ENCODE measurements at places on chromosomes 7 and 10. TPM values are rescaled to one million over a fixed set of nuclear protein-coding genes. Genes with fewer than 3 reads are reported as not detected.
A peak's percentile ranks its signal among the peaks of the same experiment; 100 is the strongest.

DNA sequence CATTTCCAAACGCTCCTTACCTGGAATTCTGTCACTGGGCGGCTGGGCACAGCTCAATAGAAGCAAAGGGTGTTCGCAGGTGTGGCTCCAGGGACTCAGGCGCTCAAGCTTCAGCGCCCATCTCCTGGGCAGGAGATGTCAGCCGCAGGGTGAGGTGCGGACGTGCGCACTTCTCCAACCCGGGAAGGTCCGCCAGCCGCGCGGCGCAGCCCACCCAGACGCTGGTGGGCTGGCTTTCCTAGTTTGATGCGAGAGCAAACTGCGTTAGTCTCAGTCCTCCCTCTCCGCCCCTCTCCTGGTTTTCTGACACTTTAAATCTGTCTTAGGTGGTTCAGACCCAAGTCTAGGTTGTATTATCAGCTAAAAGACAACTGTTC is 267 bp downstream of the CALCR start:
- H3K27me3 ChIP-seq, result peaks cover 81% of the 10 kb centered on the region
- no peaks in the 10 kb centered on the region for H3K36me3 ChIP-seq
- DNase-seq, result no peak
- no peaks in the 10 kb centered on the region for H3K4me1 ChIP-seq
- no peak overlapping the region for H3K27ac ChIP-seq
- H3K4me3 ChIP-seq, result no peak overlapping the region

GRCh38 chr10:112701211-112701877 is 248.7 kb upstream of the TCF7L2 start:
- H3K27ac ChIP-seq, result no peak overlapping the region
- no peaks in the 10 kb centered on the region for H3K4me1 ChIP-seq
- no peak overlapping the region for H3K4me3 ChIP-seq
- no peaks in the 10 kb centered on the region for H3K36me3 ChIP-seq

The NKX6-2 gene
- not detected for total RNA-seq

DNA sequence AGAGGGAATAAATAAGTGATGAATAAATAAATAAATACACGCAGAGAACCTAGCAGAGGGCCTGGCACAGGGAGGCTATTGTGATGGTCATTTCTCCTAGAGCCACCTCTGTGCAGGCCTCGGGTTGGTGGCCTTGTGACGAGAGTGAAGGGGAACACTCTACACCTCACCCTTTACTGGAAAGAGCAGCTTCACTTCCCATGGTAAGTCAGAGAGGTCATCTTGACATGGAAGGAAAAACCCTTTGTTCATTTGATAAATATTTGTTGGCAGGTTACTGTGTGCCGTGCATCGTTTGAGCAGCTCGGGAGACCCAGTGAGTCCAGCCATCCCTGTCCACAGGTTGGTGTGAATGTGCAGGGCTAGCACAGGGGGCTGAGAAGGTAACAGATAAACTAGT is 70.2 kb upstream of the PODXL start:
- H3K36me3 ChIP-seq, result no peaks in the 10 kb centered on the region
- no peaks in the 10 kb centered on the region for H3K27me3 ChIP-seq
- no peak for DNase-seq
- H3K27ac ChIP-seq, result peak overlapping the region; percentile 86
- no peak overlapping the region for H3K4me3 ChIP-seq

The C10orf53 gene
- total RNA-seq, result not detected

The EIF5AL1 gene
- total RNA-seq, result 0.75 TPM

DNA sequence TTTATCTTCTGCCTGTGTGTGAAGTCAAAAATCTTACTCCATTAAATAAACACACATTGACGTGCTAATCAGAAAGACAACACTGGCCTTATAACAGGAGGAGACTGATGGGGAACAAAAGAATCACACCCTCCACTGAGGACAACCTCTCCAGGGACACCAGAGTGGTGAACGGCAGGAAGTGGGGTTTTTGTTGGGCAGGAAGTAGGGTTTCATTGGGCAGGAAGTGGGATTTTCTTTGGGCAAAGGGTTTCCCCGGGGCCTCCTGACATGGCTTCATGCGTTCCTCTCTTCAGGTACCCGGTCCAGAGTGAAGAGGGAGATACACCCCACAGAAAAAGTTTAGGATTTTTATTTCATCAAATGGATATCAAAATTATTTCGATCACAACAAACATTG is 30.6 kb downstream of the ADARB2 start:
- no peaks in the 10 kb centered on the region for H3K27me3 ChIP-seq
- no peak for DNase-seq
- no peaks in the 10 kb centered on the region for H3K36me3 ChIP-seq
- H3K27ac ChIP-seq, result no peak overlapping the region
- H3K4me3 ChIP-seq, result no peak overlapping the region

DNA sequence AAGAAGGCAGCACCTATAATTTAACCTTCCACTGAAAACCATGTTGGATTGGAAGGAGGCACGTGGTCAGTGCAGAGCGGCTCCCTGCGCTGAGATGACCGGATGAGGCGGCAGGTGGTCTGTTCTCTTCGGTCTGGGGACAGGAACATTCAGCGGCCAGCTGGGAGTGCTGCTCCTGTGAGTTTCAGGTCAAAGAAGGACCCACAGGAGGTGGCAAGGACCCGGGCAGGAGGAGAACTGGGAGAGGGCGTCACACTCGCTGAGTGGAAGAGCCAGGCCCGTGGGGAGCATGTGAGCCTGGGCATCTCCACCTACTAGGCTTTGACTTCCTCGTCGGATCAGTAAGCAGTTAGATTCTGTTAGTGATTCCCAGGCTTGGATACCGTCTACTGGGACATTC is 113.4 kb upstream of the SHH start:
- no peaks in the 10 kb centered on the region for H3K27me3 ChIP-seq
- H3K4me3 ChIP-seq, result no peak overlapping the region
- H3K36me3 ChIP-seq, result no peaks in the 10 kb centered on the region
- no peak overlapping the region for H3K27ac ChIP-seq
- no peak for DNase-seq
- H3K4me1 ChIP-seq, result peaks cover 17% of the 10 kb centered on the region

GRCh38 chr7:10122551-10123100 is 851.0 kb upstream of the PHF14 start:
- H3K36me3 ChIP-seq, result no peaks in the 10 kb centered on the region
- no peak for DNase-seq
- H3K4me1 ChIP-seq, result no peaks in the 10 kb centered on the region
- H3K4me3 ChIP-seq, result no peak overlapping the region
- no peak overlapping the region for H3K27ac ChIP-seq

All from PC-3 (cell line).